ENCODE measurements at places on chromosomes 5 and 9.

DNA sequence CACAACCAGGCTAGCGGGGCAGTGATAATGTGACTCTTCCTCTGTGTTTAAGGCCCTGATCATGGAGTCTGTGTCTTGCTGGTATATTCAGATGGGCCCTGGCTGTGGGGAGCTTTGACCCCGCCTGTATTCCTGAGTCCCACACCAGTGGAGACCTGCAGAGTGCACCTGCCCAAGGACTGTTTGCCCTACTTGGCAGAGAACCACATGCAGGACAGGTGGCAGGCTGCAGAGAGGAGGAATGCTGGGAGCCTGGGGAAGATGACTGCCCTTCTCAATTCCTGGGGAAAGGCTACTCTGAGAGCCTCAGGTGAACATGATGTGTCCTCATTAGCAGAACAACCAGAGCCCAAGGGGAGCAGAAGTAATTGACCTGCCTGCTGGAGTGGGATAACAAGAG, 36.2 kb downstream of the IARS1 start:
- DNase-seq: no peak

DNA sequence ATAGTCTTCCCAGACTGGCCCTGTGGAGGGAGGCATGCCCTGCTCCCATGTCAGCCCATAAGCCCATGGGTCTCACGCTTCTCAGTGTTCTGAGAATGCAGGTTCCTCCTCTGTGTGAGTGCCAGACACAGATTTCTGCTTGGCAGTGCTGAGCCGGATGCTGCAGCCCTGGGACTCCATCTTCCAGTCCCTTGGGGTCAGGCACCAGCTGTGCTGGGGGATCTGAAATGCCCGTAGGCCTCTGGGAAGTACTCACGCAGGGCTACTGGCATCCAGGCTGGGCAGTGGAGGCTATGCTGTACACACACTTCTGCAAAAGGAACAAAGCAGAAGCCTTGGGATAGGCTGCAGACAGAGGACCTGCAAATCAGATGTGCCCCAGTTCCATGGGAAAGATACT, 1944.6 kb downstream of the EFNA5 start:
- no peak for DNase-seq

- DNase-seq: no peak
These were observed 56.7 kb downstream of the ARHGAP26 start for GRCh38 chr5:142826741-142827492.

- DNase-seq: no peak
These were observed 202.0 kb upstream of the SLC27A6 start for GRCh38 chr5:128763321-128763720.

- DNase-seq: no peak
These were observed 37.4 kb downstream of the CPEB4 start for GRCh38 chr5:173925449-173926071.

DNA sequence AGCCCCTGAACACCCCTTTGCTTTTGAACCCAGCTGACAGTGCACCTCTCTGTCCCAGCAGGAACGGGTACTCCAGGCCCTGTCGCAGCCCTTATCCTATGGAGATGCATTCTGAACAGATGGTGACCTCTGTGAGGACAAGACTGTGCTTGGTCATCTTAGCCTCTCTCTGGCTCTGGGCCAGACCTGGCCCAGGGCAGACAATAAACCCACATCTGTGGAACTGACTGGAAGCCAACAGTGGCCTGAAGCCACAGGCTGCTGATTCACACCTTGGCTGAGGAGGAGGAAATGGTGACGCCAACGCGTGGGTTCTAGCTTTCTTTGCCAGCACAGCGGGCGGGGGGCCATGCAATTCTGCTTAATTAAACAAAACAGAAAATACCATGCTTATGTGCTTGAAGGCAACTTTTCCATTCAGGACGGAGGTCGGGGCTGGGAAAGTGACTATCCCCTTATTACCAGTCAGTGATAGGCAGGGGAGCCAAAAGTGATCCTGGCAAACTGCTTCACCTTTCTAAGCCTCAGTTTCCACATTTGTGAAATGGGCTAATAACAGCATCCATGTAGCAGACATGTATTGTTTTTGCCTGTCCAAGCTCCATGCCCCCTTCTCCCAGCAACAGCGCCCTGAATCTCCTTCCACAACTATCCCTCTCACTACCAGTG, 10.8 kb downstream of the SH3PXD2B start:
- no peak for DNase-seq

- DNase-seq: no peak
These were observed 17.0 kb upstream of the ERGIC1 start for GRCh38 chr5:172816925-172817562.

GRCh38 chr5:143730112-143730801, 81.7 kb upstream of the HMHB1 start:
- DNase-seq: no peak

DNA sequence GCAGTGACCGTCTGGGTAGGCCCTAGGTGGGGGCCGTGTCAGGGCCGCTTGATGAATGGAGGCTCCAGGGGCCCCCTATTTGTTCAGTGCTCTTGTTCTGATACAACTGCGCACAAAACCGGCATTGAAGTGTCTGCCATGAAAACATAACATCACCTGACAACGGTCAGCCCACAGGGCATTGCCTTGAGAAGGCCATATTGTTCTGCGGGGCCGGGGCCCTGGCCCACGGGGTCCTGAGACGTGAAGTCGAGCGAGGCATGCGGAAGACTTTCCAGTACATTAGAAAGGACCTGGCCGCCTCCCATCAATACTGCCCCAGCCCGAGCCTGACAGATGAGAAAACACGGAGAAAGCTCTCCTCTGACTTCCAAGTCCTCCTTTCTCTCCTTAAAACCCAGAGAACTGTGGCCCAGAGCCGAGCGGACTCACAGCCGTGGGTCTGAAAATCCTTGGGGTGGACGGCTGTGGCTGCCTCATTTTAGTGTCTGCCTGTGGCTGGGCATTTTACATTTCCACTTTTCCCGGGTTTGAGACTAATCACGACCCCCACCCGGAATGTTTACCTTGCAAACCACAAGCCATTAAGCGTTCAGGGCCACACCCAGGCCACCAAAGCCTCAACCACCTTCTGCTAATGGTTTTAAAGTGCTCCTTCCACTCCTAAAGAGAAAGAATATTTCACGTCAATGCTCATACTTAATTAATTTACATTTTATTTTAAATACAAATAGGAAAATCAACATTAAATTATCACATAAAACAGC, 391.0 kb upstream of the IRX2 start:
- DNase-seq: no peak

GRCh38 chr5:107950776-107951175, 280.0 kb upstream of the EFNA5 start:
- DNase-seq: no peak

DNA sequence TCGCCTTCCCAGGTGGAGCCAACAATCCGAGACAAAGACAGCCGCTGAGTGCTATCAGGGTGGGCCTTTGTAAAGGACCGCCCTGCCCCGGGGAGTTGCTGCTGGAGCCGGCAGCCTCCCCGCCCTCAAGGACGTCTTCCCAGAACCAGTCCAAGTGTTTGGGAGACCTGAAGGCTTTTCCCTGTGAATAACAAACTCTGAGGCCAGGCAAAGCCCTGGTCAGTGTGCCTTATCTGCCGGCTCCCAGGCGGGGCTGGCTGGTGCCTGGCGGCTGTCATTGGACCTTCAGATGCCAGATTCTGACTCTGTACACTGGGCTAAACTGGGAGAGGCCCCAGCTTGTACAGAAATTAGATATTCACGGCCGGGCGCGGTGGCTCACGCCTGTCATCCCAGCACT, 2.1 kb downstream of the SLC9A3 start:
- DNase-seq: no peak

DNA sequence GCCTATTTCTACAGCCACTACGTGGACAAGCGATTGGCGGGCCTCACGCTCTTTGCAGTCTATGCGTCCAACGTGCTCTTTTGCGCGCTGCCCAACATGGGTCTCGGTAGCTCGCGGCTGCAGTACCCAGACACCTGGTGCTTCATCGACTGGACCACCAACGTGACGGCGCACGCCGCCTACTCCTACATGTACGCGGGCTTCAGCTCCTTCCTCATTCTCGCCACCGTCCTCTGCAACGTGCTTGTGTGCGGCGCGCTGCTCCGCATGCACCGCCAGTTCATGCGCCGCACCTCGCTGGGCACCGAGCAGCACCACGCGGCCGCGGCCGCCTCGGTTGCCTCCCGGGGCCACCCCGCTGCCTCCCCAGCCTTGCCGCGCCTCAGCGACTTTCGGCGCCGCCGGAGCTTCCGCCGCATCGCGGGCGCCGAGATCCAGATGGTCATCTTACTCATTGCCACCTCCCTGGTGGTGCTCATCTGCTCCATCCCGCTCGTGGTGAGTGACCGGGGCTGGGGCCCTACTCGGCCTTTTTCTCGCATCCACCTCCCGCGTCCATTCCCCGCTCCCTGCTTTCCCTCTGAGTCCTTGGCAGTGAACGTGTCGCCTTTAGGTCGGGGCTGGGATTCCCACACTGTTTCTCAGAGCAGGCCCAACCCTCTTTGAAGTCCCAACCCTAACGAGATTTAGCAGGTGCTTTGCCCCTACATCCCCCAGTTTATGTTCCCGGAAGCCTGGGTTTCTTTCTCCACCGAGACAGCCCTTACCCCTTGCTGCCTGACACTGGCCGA, 1.8 kb downstream of the PTGER4 start:
- DNase-seq: no peak

DNA sequence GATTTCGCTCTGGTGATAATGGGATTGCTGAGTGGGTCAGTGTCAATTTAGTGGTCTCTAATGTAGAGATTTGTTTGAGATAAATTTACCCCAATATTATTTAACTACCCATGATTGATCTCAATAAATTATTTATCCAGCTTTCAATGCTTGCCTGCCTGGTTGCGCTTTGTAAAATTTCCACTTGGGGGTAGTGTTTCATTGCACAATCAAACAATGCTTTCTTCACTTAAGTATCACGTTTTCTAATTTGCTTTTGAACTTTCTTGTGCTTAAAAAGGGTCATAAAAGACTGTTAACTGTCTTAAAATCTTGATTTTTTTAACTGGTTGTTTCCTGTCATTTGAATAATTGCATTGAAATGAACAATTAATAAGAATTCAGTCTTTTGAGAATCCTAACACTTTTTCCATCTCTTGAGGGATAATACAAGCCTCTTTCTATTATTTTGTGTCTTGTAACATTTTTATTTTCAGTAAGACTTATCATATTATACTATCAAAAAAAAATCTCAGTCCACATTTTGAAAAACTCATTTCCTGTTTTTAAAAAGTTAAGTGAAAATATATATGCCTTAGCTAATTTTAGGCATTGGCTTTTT, 18.7 kb downstream of the HSD17B4 start:
- no peak for DNase-seq
